ENCODE measurements at places on chromosomes 6 and 20. TPM values are rescaled to one million over a fixed set of nuclear protein-coding genes. Genes with fewer than 3 reads are reported as not detected.

DNA sequence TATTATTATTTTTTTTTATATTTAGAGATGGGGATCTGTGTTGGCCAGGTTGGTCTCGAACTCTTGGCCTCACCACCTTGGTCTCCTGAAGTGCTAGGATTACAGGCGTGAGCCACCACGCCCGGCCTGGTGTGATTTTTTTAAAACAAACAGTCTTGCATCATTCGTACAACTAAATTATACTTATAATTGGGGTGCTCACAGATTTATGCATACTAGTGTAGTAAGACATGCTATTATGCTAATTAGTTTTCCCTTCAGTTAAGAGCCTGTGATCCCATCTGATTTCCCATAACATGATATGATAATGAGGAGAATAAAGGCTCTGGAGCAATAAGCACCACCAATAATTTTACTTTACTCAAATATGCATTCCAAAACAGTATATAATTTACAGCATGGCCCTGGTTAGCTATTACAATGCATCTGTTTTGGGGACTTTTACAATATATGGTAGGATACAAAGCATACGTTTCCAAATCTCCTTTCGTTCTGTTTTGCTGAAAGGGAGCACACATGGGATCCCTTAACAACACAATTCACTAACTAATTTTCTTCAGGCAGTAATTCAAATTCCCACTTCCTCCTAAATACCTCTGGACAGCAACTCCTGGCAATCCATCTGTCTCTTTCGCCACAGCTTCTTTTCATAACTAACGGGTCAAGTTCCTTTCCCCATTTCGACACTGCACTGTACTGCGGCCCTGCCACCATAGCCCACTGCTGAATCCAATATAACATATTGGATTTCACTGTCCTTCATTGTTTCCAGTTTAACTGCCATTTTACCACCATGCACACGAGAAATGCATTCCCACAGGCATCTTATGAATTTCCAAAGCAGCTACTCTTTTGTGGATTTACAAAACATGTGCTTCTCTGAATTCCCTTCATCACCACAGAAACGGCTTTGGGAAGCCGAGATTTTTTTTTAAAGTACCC, 1.7 kb downstream of the NUDT3 start:
- H3K36me3 ChIP-seq, result peaks cover 4% of the 10 kb centered on the region
- no peak overlapping the region for H3K27ac ChIP-seq
- no peak overlapping the region for H3K4me3 ChIP-seq
- peaks cover 17% of the 10 kb centered on the region for H3K4me1 ChIP-seq
- no peaks in the 10 kb centered on the region for H3K27me3 ChIP-seq

The EIF6 gene
- total RNA-seq, result 317 TPM

- no peak for DNase-seq
- no peak overlapping the region for H3K27ac ChIP-seq
- H3K36me3 ChIP-seq, result no peaks in the 10 kb centered on the region
- H3K27me3 ChIP-seq, result no peaks in the 10 kb centered on the region
- H3K4me3 ChIP-seq, result no peak overlapping the region
Observed at GRCh38 chr20:18727032-18727508, 86.5 kb upstream of the SCP2D1 start.

DNA sequence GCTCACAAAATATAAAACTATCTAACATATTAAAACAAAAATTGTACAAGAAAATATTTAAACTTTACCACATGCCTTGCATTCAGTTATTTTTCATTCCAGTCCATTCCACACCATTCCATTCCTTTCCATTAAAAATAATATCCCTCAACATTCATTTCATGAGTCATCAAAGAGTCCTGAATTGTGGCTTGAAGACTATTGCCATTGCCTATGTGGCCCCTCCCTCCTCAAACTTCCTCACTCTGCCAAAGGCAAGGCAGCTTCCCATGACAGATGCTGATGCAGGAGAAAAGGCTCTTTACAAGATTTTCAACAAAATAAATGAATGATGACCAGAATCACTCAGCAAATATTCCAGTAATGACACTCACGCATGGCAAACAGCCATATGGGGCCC, 31.7 kb downstream of the IL20RA start:
- H3K4me1 ChIP-seq, result no peaks in the 10 kb centered on the region
- no peaks in the 10 kb centered on the region for H3K27me3 ChIP-seq
- no peak overlapping the region for H3K27ac ChIP-seq
- no peak for DNase-seq
- H3K36me3 ChIP-seq, result no peaks in the 10 kb centered on the region

The PTK6 gene
- total RNA-seq, result 15.9 TPM

The TMEM74B gene
- 0.83 TPM for total RNA-seq

- H3K27me3 ChIP-seq, result no peaks in the 10 kb centered on the region
- no peak overlapping the region for H3K27ac ChIP-seq
- no peak overlapping the region for H3K4me3 ChIP-seq
- no peak for DNase-seq
- H3K36me3 ChIP-seq, result peaks cover 5% of the 10 kb centered on the region
Observed at GRCh38 chr20:25692499-25692898, 4.2 kb downstream of the ZNF337 start.

The RAET1G gene
- not detected for total RNA-seq

The THBD gene
- total RNA-seq, result not detected

DNA sequence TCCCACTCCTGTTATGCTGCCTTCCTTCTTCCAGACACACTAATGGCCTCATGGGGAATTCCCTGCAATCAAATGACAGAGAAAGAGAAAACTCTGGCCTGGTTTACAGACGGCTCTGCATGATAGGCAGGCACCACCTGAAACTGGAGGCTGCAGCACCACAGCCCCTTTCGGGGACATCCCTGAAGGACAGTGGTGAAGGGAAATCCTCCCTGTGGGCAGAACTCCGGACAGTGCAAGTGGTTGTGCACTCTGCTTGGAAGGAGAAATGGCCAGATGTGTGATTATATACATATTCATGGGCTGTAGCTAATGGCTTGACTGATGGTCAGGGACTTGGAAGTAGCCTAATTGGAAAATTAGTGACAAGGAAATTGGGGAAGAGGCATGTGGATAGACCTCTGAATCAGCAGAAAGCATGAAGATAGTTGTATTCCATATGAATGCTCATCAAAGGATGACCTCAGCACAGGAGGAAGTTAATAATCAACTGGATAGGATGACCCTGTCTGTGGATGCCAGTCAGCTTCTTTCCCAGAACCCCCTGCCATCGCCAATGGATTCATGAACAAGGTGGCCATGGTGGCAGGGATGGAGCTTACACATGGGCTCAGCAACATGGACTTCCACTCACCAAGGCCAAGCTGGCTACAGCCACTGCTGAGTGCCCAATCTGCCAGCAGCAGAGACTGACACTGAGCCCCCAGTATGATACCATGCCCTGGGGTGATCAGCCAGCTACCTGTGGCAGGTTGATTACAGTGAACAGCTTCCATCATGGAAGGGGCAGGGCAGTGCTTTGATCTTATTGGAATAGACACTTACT, 44.5 kb upstream of the VSX1 start:
- no peak overlapping the region for H3K4me3 ChIP-seq
- no peak overlapping the region for H3K27ac ChIP-seq
- H3K4me1 ChIP-seq, result no peaks in the 10 kb centered on the region
- no peaks in the 10 kb centered on the region for H3K27me3 ChIP-seq
- H3K36me3 ChIP-seq, result no peaks in the 10 kb centered on the region
- DNase-seq, result no peak

GRCh38 chr20:6074145-6074561, 20.3 kb upstream of the LRRN4 start:
- no peak for DNase-seq
- peak overlapping the region; percentile 18 for H3K27ac ChIP-seq
- no peaks in the 10 kb centered on the region for H3K27me3 ChIP-seq
- no peak overlapping the region for H3K4me3 ChIP-seq
- no peaks in the 10 kb centered on the region for H3K4me1 ChIP-seq

DNA sequence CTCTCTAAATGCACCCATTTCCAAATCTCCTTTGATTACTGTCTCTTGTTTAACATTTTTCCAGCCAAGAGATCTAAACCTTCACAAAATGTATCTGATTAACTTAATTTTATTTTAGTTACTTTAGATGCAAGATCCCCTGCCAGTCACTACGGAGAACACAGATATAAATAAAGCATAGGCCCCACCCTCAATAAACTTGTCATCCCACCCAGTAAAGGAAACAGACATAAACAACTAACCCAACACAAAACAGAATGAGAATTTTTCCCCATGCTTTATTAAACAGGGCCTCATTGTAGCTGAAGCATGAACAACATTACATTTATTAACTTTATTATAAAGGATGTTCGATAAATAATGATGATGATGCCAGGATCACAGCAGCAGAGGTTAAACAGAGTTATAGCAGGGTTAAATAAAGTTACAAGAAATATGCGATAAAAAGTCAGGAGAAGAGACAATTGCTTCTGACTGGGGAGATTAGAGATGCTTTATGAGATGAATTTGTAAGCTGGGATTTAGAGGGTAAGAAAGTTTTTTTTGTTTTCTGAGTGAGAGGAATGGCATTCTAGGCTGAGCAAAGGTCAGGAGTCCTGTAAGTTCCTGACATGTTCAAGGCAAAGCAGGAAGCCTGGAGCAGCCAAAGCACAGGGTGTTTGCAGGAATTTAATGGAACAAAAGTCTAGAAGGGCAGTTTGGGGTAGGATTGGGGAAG, 41.1 kb downstream of the TFAP2A start:
- DNase-seq, result peak; percentile 6
- H3K36me3 ChIP-seq, result peaks cover 5% of the 10 kb centered on the region
- H3K27ac ChIP-seq, result peak overlapping the region; percentile 48
- H3K4me1 ChIP-seq, result peaks cover 29% of the 10 kb centered on the region

The PRRT1 gene
- 2.9 TPM for total RNA-seq

DNA sequence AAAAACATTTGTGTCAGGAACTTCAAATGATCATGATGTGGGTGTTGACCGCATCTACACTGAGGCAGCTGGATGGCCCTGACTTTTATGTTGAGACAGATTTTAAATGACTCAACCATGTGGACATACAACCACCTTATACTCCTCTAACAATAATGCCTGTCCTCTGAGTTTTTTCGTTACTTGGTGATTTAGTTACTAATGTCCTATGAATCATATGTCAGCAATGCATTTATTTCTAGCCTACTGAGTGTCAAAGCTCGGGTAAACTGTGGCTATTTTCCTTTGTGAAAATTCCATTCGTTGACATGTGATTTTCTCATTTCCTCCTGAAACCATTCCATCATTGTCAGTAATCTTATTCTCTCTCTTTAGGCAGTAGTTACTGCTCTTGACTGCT, 38.9 kb upstream of the NKX2-4 start:
- H3K27ac ChIP-seq, result no peak overlapping the region
- no peaks in the 10 kb centered on the region for H3K36me3 ChIP-seq
- peaks cover 12% of the 10 kb centered on the region for H3K4me1 ChIP-seq
- no peak overlapping the region for H3K4me3 ChIP-seq
- no peak for DNase-seq
- H3K27me3 ChIP-seq, result no peaks in the 10 kb centered on the region

The RGS19 gene
- total RNA-seq, result 17.2 TPM

DNA sequence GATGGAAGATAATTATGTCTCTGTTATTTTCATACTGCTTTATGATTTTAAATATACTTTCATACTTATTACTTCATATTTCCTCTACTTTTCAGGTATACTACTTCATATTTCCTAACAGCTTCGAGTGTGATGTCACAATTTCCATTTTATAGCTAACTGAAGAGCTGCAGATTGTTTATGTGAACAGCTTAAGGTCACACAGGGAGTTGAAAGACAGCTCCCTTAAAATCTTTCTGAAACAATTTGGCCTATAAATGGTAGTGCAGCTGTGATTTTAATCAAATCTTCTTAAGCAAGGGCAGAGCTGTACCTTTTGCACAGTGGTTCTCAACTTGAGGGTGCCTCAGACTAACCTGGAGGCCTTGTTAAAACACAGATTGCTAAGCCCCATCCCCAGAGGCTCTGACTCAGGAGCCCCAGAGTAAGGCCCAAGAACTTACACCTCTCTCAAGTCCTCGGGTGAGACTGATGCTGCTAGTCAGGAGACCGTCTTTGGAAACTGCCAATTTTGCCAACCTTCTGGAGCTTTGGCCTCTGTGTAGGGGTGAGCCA, 347.0 kb upstream of the HSF2 start:
- no peaks in the 10 kb centered on the region for H3K4me1 ChIP-seq
- H3K27me3 ChIP-seq, result no peaks in the 10 kb centered on the region
- DNase-seq, result no peak
- H3K27ac ChIP-seq, result no peak overlapping the region

DNA sequence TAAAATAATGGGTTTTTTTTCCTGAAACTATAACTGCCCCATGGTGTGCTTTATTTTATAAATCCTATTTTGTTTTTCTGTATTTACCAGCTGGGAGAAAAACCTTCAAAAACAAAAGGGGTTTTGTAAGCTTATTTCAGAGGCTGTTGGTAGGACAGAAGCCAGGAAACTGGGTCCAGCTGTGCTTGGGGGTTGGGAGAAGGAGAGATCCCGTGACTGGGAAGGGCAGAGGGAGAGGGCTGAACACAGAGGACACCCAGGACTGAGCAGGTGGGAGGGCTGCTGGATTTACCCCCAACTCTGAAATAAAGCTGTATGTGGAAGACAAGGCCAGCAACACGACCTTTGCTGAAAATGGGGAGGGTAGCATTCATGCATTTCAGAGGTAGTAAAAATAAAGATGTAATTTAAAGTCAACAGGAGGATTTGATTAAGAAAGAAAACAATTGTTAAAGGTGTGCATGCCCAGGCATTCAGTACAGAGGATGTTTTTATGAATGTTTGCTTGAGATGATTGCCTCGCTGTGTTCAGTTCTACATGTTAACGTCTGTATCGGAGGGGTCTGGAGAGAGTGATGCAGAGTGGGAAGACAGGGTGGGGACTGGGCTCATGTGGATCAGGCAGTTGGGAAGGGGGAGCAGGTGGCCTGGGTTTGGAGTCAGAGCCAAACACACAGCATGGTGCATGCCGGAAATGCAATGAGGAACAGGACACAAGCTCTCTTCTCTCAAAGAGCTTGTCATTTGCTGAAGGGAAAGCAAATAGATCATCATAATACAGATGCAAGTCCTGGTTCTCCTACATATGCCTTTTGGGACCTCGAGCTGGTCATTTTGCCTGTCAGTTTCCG, 21.4 kb downstream of the ARFGEF3 start:
- H3K4me3 ChIP-seq, result no peak overlapping the region
- no peak overlapping the region for H3K27ac ChIP-seq
- peaks cover 4% of the 10 kb centered on the region for H3K4me1 ChIP-seq
- no peaks in the 10 kb centered on the region for H3K36me3 ChIP-seq
- no peak for DNase-seq

DNA sequence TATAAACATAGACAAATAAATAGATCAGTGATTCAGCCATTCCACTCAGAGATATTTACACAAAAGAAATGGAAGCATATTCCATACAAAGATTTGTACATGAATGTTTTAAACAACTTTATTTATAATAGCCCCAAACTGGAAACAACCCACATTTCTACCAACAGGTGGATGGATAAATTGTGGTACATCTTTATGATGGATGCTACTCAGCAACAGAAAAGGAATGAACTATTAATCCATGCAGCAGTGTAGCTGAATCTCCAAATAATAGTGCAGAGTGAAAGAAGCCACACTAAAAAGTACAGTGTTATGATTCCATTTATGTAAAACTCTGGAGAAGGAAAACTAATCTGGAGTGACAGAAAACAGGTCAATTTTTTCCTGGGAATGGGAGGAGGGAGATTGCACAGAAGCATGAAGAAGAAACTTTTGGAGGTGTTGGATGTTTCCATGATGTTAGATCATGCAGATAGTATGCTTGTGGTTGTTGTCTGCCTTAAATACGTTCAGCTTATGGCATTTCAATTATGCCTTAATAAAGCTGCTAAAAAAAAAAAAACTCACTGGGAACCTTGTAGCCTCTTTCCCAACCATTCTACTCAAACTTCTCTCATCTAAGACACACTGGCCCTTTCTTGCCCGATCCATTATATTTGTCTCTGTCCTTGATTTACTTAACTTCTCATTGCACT, 100.9 kb downstream of the PPP1R14C start:
- no peaks in the 10 kb centered on the region for H3K36me3 ChIP-seq
- no peak for DNase-seq
- H3K27ac ChIP-seq, result no peak overlapping the region
- no peak overlapping the region for H3K4me3 ChIP-seq

Measured in Calu3 (cell line).